ENCODE measurements at places on chromosomes 12 and 14.

DNA sequence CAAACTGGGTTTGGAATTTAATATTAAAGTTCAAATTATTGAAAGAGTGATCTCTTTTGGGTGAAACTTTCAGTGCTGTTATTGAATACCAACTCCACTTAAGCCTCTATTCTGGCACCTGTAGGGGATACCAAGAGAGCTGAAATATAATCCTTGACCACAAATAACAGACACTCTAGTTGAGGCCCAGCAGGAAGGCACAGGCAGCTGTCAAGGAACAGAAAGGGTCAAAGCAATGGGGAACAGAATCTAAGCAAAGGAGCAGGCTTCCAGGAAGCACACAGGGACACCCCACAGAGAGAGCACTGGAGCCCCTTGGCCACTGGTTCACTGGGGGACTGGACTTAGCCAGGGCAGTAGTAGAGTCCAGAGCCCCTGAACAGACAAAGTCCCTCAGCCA is 120.9 kb upstream of the SFSWAP start:
- DNase-seq, result no peak

DNA sequence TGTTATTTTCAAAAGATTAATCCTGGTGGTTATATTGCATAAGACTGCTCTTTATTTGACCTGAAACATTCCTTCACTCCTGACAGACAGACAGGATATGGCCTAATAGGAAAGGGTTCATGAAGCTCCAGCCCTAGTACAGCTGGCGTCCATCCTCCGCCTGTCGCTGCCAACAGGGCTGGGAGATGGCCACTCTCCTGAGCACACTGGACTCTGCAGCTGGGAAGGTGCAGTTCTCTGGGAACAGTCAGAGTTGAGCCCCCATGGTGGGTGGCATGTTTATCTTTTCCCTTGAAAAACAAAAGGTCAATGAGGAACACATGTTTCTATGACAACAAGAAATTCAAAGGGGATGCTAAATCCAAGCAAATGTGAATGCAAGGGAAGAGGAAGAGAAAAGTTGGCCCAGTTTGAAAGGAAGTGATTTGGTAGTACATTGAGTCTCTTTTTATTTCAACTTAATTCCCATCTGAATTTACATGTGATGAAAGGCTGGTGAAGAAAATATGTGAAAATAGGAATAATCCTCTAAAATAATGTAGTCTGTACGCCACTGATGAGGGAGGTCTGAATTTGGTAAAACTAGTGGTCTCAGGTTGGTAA is 89.9 kb upstream of the DCN start:
- no peak for DNase-seq

DNA sequence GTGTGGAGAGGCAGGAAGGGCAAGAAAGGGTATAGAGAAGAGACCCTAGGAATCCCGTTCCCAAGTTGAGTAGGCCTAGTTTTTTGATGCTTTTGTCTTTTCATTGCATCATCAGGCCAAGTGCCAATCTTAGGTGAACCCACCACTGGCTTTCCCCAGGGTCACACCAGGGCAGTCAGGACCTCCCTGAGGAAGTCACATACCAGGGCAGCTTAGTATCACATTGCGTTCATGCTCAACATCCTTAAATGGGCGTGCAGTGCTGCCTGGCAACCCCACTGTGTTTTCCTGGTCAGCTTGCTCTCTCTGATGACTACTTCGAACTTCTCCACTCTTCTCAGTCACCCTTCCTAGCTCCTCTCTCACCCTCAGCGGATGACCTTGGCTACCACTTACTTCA is 9.0 kb downstream of the ASIC1 start:
- DNase-seq, result no peak

DNA sequence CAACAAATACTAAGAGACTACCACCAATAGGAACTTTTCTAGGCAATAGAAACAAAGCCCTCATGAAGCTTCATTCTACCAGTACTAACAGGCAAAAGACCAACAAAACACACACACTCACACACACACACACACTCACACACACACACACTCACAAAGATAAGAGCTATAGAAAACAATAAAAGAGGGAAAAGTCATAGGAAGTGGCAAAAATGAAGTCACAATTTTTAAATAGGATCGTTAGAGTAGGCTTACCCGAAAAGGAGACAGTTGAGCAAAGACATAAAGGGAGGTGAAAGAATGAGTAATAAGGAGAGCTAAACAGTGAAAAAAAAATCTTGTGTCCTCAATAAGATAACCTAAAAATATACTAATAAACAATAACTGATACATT is 66.5 kb downstream of the C2CD5 start:
- no peak for DNase-seq

- no peak for DNase-seq
Observed at GRCh38 chr14:54754623-54755386, 147.8 kb downstream of the GCH1 start.

DNA sequence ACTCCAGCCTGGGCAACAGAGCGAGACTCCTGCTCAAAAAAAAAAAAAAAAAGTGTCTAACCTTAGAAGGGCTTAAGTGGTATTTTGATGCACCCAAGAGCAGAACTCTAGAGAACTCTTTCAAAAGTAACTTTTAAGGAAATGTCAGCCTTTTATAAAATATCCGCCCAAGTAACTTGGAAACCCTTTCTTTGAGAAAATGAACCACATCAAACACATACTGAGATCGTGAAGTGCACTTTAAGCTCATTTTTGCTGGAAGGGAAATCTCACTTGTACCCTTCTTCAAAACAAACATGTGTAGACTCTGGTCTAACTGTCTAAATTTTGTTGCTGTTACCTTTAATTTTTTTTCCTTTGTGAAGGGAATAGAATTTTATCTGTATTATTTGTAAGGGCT is 5.5 kb downstream of the C12orf56 start:
- no peak for DNase-seq

DNA sequence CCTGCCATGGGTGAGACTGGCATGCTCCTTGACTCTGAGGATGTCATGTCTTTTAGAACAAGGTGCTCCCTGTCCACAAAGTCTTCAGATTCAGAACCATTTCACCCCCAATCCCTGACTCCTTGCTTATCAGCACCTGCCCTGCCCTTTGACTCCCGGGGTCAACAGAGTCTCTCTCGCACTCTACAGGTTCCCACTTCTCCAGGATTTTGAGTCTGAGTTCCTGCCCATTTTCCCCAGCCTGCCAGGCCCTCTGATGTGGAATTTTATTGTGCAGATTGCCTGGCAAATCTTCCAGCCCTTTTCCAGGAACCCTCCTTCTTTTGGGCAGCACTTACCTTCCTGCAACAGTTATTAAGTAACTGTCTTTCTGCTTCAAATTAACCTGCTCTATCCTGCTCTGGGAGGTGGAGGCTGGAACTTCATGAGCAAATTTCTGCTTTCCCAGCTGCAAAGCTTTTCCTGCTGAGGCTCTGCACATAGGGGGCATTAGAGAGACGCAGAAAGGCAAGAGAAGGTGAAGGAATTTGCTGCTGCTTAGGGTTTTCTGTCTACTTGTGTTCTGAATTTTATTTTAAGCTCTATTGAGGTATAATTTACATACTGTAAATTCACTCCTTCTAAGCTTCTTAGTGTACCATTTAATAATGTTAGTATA is 259.1 kb downstream of the PCNX1 start:
- no peak for DNase-seq

DNA sequence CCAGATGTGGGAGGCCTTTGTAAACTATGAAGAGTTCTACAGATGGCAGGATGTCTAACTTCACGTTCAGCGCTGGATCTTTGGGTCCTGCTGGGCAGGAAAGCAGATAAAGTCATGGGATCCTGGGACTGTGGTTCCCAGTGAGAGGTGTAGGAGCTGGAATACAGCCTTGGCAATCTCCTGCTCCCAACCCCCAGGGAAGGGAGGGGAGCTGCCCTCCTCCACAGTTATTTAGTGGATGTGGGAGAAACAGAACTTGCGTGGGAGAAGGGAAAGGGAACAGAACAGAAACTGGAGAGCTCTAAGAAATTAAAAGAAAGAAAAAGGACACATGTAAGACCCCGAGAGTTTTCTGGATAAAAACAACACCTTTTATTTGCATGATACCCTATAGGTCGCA is 37.0 kb downstream of the NUAK1 start:
- DNase-seq, result no peak

GRCh38 chr14:67360470-67361206 is 510 bp downstream of the EIF2S1 start:
- no peak for DNase-seq

GRCh38 chr14:64970776-64971477 is 1.2 kb downstream of the RAB15 start:
- no peak for DNase-seq

- no peak for DNase-seq
Observed at GRCh38 chr14:103132381-103133209, 9.3 kb downstream of the TNFAIP2 start.

DNA sequence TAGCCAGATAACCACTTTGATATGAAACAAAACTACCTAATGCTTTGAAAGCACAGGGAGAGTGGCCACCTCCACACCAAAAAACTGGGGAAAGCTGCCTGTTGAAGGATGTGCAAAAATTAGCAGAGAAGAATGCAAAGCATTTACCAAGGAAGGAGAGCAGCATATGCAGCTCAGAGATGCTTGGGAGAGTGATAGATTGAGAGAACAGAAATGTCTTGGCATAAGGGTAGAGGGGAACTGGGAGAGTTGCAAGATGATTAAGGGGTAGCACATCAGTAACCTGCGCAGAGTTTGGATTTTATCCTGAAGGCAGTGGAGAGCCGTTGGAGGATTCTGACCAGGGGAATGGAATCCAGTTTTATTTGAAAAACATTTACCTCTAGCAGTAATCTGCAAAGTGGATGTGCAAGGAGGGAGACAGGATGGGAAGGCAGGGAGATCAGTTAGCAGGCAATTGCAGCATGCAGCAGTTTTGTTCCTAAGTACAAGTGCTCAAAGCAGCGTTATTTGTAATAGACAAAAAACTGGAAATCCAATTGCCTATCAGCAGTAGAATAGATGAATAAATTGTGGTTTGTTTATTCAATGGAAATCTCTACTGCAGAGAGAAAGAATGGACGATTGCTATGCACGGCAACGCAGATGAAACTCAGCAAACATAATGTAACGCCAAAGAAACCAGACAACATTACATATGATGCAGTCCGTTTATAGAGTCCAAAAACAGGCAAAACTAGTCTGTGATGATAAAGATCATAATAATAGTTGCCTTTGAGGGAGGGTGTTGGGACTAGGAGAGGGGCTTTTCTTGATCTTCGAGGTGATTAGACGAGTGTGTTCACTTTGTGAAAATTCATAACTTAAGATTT is 81.5 kb downstream of the BHLHE41 start:
- no peak for DNase-seq

- DNase-seq, result no peak
Observed at GRCh38 chr12:124849382-124849781, 14.3 kb downstream of the SCARB1 start.

DNA sequence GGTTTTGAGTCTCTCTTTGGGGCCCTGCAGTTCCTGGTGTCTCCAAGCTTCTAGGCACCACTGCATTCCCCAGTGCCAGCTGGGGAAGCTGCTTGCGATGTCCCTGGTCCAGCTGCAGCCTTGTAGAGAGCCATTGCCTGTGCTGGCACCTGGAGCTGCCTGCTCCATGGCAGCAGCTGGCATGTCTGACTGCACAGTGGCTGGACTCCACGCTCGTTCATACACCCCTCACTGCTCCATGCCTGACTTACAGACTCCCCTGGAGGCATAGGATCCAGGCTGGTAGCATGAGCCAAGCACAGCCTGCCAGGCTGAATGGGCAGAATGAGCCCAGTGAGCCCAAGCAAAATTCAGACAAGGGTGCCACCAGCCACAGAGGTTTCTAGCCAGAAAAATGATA is 21.8 kb upstream of the WDR20 start:
- DNase-seq, result no peak

DNA sequence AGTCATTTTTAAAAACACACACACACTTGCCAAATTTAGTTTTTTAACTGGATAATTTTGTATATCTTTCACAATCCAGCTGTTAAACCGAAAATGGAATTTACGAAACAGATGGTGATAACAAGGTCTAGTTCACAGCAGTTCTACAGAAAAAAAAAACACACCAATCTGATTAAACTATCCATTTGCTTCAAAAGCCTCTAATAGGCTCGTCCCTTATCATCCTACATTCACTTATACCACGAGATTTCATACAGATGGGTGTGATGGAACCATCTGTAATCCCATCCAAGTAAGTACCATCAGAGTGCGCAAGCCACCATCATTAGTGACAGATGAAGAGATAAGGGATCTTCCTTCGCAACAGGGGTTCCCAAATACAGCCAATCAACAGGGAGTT is 20.1 kb downstream of the GCH1 start:
- DNase-seq, result no peak

GRCh38 chr12:51915951-51916350 is 8.6 kb downstream of the ACVRL1 start:
- DNase-seq, result no peak

GRCh38 chr14:55780156-55780946 is 200.3 kb downstream of the KTN1 start:
- DNase-seq, result no peak

- no peak for DNase-seq
Observed at GRCh38 chr14:94424371-94424770, 28.2 kb downstream of the SERPINA11 start.

DNA sequence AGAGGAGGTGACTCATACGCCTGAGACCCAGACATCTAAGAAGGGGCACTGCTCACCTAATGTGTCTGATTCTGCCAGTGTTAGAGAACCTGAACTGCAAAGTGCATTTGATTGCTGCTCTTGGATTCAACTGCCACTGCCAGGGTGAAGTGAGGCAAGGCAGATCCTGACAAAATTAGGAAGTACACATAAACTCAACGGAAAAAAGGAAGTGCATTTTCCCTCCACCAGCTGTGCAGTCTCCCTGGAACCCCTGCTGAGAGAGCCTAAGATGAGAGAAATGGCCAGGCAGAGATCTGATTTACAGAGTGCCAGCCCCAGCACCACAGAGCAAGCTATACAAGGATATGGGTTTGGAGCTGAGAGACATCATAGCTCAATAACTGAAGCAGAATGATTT is 215.3 kb downstream of the SEC23A start:
- DNase-seq, result no peak

GRCh38 chr12:2824541-2824940 is 10.3 kb downstream of the NRIP2 start:
- no peak for DNase-seq

GRCh38 chr12:14416658-14417057 is 51.2 kb downstream of the ATF7IP start:
- no peak for DNase-seq

DNA sequence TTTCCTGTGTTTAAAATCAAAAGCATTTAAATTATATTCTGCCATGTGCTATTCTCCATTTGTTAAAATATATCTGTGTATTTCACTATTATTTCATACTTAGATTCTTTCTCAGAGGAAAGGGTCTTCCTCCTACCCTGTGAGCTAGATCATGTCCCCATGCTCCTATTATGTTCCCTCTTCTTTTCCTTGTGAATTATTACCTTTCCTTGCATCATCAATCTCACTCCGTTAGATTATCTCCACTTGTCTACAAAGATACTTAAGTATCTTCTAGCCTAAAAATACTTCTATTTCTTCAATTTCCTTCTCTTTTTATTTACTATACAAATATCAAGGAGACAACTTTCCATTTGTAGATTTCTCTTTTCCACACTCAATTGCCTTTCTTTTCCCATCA is 146.5 kb downstream of the FOXG1 start:
- no peak for DNase-seq

GRCh38 chr14:68956724-68957123 is 22.4 kb downstream of the ACTN1 start:
- no peak for DNase-seq

Data from liver (tissue), 10 donors.